ENCODE measurements at places on chromosomes 3 and 15.

GRCh38 chr15:75841626-75842025, 1.6 kb upstream of the UBE2Q2 start:
- DNase-seq = no peak

DNA sequence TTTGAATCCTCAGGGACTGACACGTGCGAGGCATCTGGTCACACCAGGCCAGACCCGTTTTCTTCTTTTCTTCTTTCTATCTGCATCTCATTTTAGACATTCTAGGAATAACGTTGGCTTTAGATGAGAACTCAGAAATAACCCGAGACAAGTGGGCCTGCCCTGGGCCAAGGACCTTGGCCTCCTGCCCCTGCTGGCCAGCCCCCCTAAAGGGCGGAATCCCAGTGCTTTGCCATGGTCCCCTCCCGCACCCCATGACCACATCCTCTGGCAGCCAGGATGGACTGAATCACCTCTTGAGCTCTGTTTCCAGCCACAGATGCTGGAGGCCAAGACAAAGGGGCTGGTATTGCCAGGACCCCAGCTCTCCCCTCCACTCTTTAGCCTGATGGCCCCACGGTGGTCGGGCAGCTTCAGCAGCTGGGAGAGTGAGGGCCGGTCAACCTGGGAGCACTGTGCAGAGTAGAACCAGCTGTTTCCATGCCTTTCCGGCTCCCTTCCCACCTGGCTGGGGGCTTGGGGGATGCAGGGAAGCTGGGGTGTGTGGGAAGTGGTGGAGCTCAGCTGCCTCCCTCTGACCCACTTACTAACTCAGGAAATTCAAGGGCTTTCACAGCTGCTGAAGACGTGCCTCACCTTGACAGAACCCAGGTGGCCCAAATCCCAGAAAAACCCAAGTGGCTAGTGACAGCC, 190.9 kb downstream of the FAM43A start:
- DNase-seq = no peak

GRCh38 chr3:188060840-188061544, 93.0 kb upstream of the LPP start:
- peak; percentile 72 for DNase-seq

- DNase-seq = no peak
These were observed 11.9 kb upstream of the LRTM1 start for GRCh38 chr3:54939557-54940300.

GRCh38 chr3:106013971-106014370, 145.2 kb upstream of the CBLB start:
- no peak for DNase-seq

DNA sequence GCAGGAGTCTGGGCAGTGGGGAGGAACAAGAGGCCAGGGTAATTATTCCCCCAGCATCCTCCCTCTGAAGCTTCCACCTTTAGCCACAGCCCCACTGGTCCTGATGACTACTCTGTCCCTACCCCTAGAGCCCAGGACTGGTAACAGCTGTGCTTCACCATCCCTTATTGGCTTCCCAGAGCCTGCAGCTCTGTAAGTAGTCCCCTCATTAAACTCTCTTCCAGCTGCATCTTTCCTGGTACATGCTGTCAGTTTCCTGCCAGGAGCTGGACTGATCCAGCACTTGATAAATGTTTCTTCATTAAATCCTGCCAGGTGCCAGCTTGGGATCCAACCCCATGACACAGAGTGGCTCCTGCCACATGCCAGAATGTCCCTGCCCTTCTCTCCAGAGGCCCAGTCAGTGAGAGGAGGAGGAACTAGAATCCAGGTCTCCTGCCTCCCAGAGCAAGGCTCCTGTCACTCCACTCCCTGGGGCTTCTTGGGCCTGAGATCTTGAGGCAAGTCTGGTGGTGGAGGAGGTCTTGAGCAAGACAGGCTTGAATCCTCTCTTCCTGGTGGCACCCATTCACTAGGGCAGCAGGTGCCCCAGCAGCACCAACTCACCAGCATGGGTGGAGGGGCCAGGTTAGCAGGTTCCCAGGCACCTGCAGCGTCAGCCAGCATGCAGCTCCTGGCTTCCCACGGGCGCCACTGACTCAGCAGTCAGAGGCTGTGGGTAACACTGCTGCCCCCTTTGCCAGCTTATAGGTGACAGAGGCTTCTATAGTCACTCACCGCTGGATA, 27.6 kb downstream of the FBXW12 start:
- no peak for DNase-seq

GRCh38 chr3:189142527-189142926, 29.2 kb upstream of the TPRG1 start:
- peak; percentile 77 for DNase-seq

- DNase-seq = no peak
These were observed 18.2 kb upstream of the PDIA5 start for GRCh38 chr3:123048480-123049237.

- no peak for DNase-seq
These were observed 2.2 kb downstream of the C15orf39 start for GRCh38 chr15:75203908-75204263.

DNA sequence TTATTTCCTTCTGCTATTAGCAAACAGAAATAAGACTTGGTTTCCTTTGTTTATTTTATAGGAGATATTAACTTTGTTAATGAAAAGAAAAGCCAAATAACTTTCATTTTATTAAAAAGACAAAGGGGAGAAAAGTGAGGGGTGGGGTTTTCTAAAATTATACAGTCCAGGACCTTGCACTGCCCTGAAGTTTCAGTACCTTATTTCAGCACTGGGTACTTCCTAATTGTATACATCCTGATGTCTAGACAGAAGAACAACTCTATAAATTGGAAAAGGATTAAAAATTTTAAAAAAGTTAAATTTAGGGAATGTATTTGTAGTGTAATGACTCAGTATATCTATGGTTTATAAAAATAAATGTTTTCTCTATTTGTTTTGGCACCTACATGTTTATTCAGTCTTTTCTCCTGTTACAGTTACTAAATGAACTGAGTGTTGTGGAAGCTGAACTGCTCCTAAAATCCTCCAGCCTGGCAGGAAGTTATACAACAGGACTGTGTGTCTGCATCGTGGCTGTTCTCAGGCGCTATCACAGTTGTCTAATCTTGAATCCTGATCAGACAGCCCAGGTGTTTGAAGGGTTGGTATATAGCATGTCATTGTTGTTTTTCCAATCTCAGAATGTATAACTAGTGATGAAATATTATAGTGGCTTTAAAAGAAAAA, 27.6 kb upstream of the P2RY13 start:
- no peak for DNase-seq

DNA sequence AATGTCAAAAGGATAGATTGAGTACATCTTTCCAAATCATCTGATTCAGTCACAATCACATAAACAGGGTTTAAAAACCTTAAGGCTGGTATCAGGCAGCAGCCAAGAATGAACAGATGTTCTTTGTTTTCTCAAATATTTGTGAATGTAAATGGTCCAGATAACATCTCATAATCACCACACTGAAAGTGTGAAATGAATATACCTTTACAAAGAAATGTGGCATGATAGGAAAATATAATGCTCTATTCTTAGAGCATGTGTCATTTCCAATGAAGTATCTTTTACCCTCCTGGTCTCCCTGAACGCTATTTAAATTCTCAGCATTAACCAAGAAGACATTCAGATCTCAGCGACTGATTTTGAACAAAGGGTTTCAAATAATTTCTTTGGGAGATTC, 8.8 kb upstream of the ACTC1 start:
- no peak for DNase-seq

GRCh38 chr15:89472785-89473256, 23.6 kb downstream of the RHCG start:
- peak; percentile 6 for DNase-seq

GRCh38 chr15:68511073-68511991, 67.5 kb upstream of the CORO2B start:
- no peak for DNase-seq

GRCh38 chr3:8727605-8728512, 5.7 kb upstream of the CAV3 start:
- no peak for DNase-seq

GRCh38 chr3:9295007-9295406, 45.6 kb upstream of the SRGAP3 start:
- DNase-seq = no peak

GRCh38 chr3:198071602-198072287, 111.7 kb downstream of the LMLN start:
- DNase-seq = peak; percentile 54

- DNase-seq = peak; percentile 14
These were observed 802 bp upstream of the NECTIN3 start for GRCh38 chr3:111070772-111071256.

DNA sequence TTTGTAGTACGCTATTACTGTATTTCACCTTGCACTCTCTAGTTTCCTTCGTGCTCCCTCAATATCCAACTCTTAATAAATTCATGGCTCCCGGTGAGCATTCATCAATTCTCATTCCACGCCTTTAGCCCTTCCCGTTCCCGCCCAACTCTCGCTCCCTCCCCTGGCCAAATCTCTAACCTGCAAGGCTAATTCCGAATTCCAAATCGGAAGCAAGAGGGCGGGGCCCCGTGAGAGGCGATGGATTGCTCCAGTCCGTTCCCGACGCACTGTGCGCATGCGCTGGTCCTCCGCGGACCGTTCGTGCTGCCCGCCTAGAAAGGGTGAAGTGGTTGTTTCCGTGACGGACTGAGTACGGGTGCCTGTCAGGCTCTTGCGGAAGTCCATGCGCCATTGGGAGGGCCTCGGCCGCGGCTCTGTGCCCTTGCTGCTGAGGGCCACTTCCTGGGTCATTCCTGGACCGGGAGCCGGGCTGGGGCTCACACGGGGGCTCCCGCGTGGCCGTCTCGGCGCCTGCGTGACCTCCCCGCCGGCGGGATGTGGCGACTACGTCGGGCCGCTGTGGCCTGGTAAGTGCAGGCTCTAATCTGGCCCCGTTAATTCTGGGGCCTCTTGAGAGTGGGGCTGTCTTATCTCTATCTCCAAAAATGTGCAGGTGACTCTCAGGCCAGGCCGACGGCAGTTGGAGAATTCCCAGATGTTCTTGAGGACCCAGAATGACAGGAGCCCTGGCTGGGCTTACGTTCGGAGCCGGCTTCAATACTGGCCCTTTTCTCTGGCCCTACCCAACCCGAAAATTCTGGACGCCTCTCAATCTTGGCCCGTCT, at the start of gene OPA1:
Gene OPA1 (plus strand): TSS at position 368 of the 827 bp plus-strand sequence. CDS start 170 bp downstream, at position 538.
- peak; percentile 91 for DNase-seq

DNA sequence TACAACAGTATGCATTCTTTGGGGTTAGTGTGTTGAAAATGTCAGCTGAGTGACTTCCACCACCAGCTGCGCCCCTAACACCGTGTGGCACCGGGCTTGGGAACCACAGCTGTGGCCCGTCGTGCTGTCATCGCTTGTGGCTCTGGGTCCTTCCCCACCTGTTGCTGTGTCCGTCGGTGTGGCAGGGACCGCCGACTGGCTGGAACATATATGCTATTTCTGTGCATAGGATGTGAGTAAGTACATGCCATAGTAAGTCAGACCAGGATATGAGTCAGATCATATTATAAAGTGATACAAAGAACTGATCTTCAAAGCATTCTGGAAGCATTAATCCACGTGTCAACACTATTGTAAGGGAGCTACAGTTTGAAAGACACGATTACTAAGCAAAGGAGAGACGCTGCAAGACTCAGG, 31.9 kb downstream of the EHD4 start:
- peak; percentile 65 for DNase-seq

DNA sequence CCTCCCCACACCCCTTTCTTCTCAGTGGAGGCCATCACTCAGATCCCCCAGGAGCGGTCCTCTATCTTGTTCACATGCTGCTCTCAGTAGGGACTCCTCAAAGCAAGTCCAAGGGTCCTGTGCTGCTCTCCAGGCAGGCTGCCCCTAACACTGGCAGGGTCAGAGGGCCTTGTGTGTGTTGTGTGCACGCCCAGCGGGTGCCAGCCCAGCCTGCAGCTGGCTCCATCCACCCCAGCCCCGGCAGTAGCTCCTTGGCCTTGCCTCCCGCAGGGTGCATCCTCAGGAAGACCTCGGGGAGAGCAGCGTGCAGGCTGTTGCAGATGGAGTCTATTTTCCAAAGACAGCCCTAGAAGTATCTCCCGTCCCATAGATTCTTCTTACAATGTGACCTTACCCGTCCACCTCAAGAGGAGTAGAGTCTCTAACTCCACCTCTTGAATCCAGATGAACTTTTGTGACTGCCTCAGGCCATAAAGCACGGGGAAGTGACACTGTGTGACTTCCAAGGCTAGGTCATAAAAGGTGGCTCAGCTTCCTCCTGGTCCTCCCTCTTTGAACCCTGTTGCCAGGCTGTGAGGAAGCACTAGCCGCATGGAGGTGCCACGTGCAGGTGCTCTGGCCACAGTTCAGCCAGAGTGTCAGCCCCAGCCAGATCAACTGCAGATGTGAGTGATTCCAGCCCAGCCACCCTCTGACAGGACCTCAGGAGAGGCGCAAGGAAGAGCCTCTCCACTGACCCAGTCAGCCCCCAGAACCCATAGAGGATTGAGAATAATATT, 531.6 kb downstream of the SHQ1 start:
- no peak for DNase-seq

GRCh38 chr3:119194237-119195150, 21.1 kb downstream of the UPK1B start:
- no peak for DNase-seq

DNA sequence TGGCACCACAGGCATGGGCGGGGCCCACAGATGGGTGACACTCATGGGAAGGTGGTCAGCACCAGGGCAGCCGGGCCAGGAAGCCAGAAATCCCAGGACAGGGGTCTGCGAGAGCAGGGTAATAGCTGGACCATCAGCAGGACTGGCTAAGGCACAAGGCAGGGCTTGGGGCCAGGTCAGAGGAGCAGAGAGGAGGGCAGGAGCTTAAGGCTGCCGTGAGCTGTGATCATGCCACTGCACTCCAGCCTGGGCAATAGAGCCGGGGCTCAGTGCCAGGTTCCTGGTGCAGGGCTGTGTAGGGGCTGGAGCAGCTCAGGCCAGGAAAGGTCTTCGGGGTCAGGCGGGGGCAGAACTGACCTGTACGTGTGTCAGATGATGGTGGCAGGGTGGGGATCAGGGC, 64.2 kb upstream of the LINGO1 start:
- DNase-seq = no peak

GRCh38 chr3:40585381-40586016, 60.7 kb downstream of the ZNF621 start:
- DNase-seq = no peak

GRCh38 chr3:21989341-21990042, 238.5 kb upstream of the ZNF385D start:
- DNase-seq = no peak

DNA sequence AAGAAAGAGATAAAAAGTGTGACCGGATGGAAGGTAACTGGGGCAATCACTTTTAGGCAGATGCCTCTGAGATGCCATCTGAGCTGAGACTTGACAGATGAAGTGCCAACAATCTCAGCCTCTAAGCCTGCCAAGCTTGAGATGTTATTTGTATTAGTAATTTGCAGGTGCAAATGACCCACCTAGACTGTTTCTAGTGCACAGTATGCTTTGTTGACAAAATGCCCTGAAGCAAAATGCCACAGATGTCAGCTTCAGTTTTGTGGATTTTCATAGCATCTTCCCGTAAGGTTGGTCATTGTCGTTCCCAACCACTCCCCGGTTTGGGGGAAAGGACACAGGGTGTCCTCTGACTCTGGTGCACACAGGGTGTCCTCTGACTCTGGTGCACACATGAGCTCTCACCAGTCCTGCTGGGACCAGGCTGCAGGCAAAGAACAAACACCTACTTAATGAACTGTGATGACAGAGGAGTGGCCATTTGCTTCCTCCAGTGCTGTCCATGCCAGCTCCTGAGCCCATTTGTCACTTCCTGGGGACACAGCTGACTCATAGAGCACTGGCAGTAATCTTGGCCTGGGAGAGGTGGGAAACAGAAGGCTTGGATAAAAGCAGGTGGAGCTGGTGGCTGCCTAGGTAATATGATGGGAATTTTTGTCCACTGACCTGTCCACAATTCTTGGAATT, 16.7 kb upstream of the PPP1R2 start:
- DNase-seq = no peak

Measured in CD4-positive, alpha-beta T cell treated with Interleukin-4 for 4 hours (primary cell).